ENCODE measurements at places on chromosomes 1 and 21. TPM values are rescaled to one million over a fixed set of nuclear protein-coding genes. Genes with fewer than 3 reads are reported as not detected.

DNA sequence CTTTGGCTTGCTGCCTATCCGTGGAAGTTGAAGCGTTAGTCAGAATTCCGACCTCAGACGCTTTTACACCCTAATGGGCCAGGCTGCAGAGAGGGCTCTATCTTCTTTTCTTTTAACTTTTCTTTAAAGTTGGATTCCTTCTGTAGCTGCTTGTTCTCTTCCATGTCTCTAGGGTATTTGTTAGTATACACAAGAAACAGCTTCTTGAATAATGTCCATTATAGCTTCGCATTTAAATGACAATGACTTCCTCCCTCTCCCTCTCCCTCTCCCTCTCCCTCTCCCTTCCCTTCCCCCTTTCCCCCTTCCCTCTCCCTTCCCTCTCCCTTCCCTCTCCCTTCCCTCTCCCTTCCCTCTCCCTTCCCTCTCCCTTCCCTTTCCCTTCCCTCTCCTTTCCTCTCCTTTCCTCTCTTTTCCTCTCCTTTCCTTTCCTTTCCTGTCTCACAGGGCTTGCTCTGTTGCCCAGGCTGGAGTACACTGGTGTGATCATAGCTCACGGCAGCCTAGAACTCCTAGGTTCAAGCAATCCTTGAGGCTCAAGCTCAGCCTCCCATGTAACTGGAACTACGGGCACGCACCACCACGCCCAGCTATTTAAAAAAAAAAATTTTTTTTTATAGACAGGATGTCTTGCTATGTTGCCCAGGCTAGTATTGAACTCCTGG lies 33.0 kb downstream of the RIPPLY3 start:
- no peak for DNase-seq
- no peaks in the 10 kb centered on the region for H3K27me3 ChIP-seq
- no peak overlapping the region for H3K27ac ChIP-seq

DNA sequence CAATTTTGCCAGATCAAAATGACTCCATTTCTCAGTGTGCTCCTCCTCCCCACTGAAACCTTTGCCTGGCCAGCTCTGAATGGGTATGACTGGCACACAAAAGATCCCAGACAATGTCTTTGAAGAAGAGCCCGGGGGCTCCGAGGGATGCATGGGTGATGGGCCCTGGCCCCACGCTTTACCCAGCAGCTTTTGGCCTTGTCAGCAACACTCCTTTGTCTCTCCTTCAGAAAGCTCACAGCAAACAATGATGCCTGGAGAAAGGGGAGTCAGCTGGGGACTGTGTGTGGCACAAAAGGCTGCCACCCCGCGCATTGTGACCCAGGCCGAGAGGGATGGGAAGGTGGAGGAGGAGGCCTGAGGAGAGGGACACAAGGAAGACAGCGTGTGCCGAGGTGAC lies 45.9 kb downstream of the PLXNA2 start:
- H3K4me1 ChIP-seq = no peaks in the 10 kb centered on the region
- no peaks in the 10 kb centered on the region for H3K27me3 ChIP-seq
- DNase-seq = no peak
- H3K27ac ChIP-seq = no peak overlapping the region
- H3K36me3 ChIP-seq = no peaks in the 10 kb centered on the region

- H3K4me1 ChIP-seq = no peaks in the 10 kb centered on the region
- H3K27ac ChIP-seq = no peak overlapping the region
- DNase-seq = no peak
These were observed 56.5 kb downstream of the AHDC1 start for GRCh38 chr1:27547220-27548116.

KCNA2 gene
- 0.93 TPM for total RNA-seq

- H3K4me1 ChIP-seq = no peaks in the 10 kb centered on the region
- DNase-seq = no peak
- H3K27me3 ChIP-seq = no peaks in the 10 kb centered on the region
- H3K27ac ChIP-seq = no peak overlapping the region
These were observed 107.8 kb upstream of the WNT4 start for GRCh38 chr1:22250724-22251123.

- H3K27me3 ChIP-seq = no peaks in the 10 kb centered on the region
- H3K27ac ChIP-seq = no peak overlapping the region
- H3K4me1 ChIP-seq = peaks cover 35% of the 10 kb centered on the region
- H3K4me3 ChIP-seq = no peak overlapping the region
- DNase-seq = no peak
These were observed 9.4 kb downstream of the FAM229A start for GRCh38 chr1:32352831-32353383.

DNA sequence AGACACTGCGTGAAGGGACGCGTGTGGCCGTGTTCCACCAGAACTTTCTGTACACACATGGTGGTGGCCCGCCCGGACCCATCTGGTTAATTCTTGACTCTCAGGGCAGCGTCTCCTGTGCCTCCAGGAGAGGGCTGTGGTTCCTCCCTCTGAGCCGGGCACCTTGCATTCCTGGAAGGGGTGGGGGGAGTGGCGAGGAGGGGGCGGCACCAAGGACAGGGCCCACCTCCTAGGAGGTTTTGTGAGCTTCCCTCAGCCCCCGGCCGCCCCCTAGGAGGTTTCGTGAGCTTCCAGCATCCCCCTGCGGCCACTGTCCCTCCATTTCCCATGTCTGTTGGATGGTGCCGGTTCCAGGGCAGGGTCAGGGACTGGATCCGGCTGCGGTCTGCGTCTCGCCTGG lies 28.9 kb downstream of the FAAP20 start:
- no peak overlapping the region for H3K27ac ChIP-seq
- DNase-seq = no peak
- H3K4me1 ChIP-seq = no peaks in the 10 kb centered on the region
- H3K4me3 ChIP-seq = no peak overlapping the region

ARHGAP30 gene
- total RNA-seq = 279 TPM

DNA sequence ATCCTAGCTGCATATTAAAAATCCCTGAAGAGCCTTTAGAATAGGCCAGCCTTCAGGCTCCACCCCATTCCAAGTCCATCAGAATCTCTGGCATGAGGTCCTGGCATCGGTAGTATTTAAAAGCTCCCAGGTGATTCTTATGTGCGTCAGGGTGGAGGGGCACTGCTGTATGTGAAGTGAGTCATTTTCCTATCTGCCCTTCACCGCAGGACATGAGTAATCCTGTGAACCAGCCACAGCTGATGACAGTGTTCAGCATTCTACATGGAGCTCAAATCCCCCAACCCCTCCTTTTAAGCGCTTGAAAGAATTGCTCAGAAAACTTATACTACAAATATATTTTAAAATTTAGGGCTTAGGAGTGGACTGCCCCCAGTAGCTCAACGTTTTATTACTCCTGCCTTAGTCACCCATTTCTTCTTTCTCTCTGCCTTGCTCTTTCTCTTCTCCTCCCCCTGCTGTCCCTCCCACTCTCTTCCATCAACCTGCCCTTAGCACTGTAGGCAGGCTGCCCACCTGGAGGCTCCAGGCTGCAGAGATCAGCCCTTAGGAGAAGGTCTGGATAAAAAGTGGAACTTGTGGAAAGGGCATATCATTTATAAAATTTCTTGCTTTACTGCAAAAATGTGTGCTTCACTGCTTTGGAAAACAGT lies 73.8 kb upstream of the ZNF281 start:
- no peaks in the 10 kb centered on the region for H3K36me3 ChIP-seq
- H3K27ac ChIP-seq = no peak overlapping the region
- peaks cover 4% of the 10 kb centered on the region for H3K27me3 ChIP-seq
- H3K4me3 ChIP-seq = no peak overlapping the region
- H3K4me1 ChIP-seq = no peaks in the 10 kb centered on the region

GRCh38 chr1:11735854-11736745 lies at the start of gene AGTRAP:
Gene AGTRAP (plus strand): TSS chr1:11736136. CDS start chr1:11736209, 73 bp downstream.
- no peaks in the 10 kb centered on the region for H3K36me3 ChIP-seq
- DNase-seq = peak; percentile 80
- H3K27me3 ChIP-seq = no peaks in the 10 kb centered on the region
- peaks cover 34% of the 10 kb centered on the region for H3K4me1 ChIP-seq
- H3K27ac ChIP-seq = peak within 1 kb of the TSS; percentile 66
- H3K4me3 ChIP-seq = peak within 1 kb of the TSS; percentile 93

DNA sequence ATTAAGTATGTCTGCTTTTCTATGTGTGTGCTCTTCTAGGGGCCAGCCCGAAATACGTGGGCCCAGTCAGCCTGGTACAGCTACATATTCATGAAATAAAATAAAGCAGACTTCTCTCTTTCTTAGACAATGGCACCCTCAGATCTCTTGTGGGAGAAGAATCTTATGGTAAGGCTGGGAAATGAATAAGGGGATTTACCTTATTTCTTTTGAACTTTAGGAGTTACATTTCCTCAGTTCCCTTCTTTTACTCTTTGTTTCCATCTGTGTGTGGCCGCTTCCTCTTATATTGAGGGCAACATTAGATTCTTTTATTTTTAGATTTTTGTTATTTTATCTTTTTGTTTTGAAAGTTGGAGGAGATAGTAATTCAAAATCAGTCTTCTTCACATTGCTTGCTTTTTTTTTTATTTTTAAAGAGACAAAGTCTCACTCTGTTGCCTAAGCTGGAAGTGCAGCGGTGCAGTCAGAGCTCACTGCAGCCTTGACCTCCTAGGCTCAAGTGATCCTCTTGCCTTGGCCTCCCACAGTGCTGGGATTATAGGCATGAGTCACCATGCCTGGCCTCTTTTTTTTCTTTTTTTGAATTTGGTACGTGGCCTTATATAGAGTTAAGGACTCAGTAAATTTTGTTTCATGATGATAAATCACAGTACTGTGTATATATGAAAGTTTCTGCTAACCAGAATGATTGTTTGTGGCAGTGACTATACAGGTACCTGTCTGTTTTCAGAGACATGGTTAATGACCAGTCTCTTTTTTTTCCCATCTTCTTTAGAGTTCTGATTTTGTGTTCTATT lies 9.1 kb downstream of the LAMC1 start:
- H3K27ac ChIP-seq = no peak overlapping the region
- H3K4me1 ChIP-seq = peaks cover 5% of the 10 kb centered on the region
- H3K4me3 ChIP-seq = no peak overlapping the region
- no peak for DNase-seq

- H3K36me3 ChIP-seq = no peaks in the 10 kb centered on the region
- peaks cover 6% of the 10 kb centered on the region for H3K4me1 ChIP-seq
- H3K27me3 ChIP-seq = peaks cover 23% of the 10 kb centered on the region
- DNase-seq = no peak
- no peak overlapping the region for H3K27ac ChIP-seq
- H3K4me3 ChIP-seq = no peak overlapping the region
These were observed 9.5 kb downstream of the COL16A1 start for GRCh38 chr1:31694069-31694963.

GRCh38 chr21:33203371-33203724 lies 26.4 kb upstream of the IFNAR2 start:
- no peaks in the 10 kb centered on the region for H3K36me3 ChIP-seq
- DNase-seq = no peak
- peaks cover 16% of the 10 kb centered on the region for H3K4me1 ChIP-seq
- H3K27me3 ChIP-seq = no peaks in the 10 kb centered on the region
- no peak overlapping the region for H3K4me3 ChIP-seq

GRCh38 chr1:119159966-119160365 lies 19.5 kb upstream of the WARS2 start:
- no peak for DNase-seq
- H3K36me3 ChIP-seq = no peaks in the 10 kb centered on the region
- no peaks in the 10 kb centered on the region for H3K27me3 ChIP-seq
- no peak overlapping the region for H3K4me3 ChIP-seq
- H3K27ac ChIP-seq = no peak overlapping the region

- DNase-seq = no peak
- H3K27me3 ChIP-seq = no peaks in the 10 kb centered on the region
- H3K36me3 ChIP-seq = no peaks in the 10 kb centered on the region
- H3K27ac ChIP-seq = no peak overlapping the region
- no peak overlapping the region for H3K4me3 ChIP-seq
These were observed 14.1 kb upstream of the HMGCS2 start for GRCh38 chr1:119782631-119783325.

DNA sequence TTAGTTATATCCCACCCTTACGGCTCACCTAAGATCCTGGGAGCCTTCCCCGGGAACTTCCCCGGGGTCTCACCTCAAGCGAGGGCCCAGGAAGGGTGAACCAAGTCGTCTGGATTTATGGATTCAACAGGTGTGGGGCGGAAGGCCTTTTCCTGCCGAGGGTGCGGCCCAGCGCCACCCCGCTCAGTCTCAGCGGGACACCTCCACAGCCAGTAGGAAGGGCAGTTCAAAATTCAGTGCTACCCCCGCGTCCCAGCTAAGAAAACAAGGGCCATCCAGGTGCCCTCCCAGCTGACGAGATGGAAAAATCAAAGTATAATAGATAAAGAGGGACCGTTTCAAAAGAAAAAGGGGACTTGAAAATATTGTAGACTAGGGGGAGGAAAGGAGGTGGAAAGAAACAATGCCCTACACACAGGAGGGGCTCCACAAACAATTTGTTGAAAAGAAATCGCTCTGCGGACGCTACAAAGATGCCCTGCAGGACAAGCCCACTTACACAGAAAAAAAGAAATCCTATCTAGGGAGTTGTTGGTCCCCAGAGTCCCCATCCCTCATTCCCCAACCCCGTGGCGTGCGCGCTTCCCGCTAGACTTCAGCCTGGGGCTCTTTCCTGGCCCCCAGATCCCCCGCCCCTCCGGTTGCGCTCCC lies 1.3 kb downstream of the SLC2A1 start:
- H3K36me3 ChIP-seq = peaks cover 12% of the 10 kb centered on the region
- H3K27ac ChIP-seq = peak overlapping the region; percentile 62
- peak overlapping the region; percentile 92 for H3K4me3 ChIP-seq
- DNase-seq = no peak
- H3K4me1 ChIP-seq = peaks cover 36% of the 10 kb centered on the region

RNF207 gene
- 9.7 TPM for total RNA-seq

DNA sequence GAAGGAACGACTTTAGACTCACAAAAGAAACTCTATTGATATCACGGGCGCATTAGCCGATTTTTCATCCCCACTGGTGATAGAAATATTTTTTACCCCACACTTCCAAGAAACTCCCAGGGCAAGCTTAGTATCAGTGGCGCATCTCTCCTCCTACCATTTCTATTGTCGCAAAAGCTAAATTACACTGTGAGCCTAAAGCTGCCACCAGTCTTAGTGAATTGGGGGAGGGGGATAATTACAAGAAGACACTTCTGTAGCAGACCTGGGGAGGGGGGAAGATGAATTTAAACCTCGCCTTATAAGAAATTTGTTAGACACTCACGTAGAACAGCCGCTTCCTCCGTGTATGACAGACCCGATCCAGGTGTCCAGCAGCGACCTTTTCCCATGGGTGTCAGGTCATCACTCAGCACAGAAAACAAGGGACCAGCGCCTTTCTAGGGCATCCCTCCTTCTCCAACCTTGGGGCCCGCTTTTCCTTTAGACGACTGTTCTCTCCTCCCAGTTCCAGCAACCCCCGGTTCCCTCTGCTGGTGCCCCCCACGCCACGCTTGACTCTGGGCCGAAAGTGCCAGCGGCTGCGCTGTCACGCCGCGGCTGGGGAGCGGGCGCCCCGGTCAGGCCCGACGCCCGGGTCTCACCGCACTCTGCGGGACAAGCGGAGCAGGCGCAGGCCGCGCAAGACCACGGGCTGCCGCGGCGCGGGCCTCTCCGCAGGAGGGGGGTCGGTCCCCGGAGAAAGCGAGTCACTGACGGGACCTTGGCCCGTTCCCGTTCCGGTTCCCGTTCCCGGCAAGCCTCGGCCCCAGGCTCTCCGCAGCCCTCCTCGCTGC lies 821 bp downstream of the PHC2 start:
- H3K27ac ChIP-seq = no peak overlapping the region
- DNase-seq = peak; percentile 6
- H3K36me3 ChIP-seq = no peaks in the 10 kb centered on the region
- H3K4me3 ChIP-seq = peak overlapping the region; percentile 49
- H3K27me3 ChIP-seq = peaks cover 3% of the 10 kb centered on the region

All from T-cell (primary cell).